NCI-H774 (cell line): ENCODE measurements at places on chromosomes 6 and 20.
A peak's percentile ranks its signal among the peaks of the same experiment; 100 is the strongest.

GRCh38 chr20:52805843-52806242 lies 166.3 kb upstream of the TSHZ2 start:
- no peak for DNase-seq

- no peak for DNase-seq
Measured at GRCh38 chr20:53832499-53832898, 237.9 kb downstream of the BCAS1 start.

GRCh38 chr20:48486065-48486464 lies 341.7 kb downstream of the PREX1 start:
- DNase-seq: no peak

DNA sequence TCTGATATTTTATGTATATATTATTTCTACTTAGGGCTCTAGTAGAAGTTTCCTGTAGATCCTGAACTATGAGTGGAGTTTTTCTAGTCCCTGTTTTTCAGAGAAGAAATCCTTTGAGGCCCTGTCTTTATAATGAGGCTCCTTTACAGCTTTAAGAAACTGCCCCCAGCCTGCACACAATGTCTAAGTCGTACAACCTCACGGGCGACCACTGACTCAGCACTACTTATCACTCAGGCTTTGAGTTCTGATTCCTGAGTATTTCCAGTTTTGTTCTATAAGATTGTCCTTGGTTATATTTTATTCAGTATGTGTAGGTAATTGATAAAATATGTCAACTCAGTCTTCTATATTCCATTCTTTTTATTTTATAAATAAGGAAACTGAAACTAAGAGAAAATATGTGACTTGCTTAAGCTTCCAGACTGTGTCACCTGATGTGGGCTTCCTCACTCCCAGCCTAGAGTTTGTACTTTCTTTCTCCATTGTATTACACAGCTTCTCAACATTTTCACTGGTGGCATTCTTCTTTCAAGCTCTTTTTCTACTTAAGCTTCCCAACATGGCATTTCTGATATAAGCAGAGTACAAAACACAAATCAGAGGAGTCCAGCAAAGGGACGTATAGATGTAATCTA lies 167.0 kb downstream of the TBX18 start:
- no peak for DNase-seq

- peak; percentile 55 for DNase-seq
Measured at GRCh38 chr6:139114746-139115145, 20.1 kb upstream of the HECA start.
